Brain pericyte (primary cell): ENCODE measurements at places on chromosomes 11 and 22.

- DNase-seq: no peak
Observed at GRCh38 chr11:117271208-117271607, 19.9 kb upstream of the BACE1-AS start.

- DNase-seq: no peak
Observed at GRCh38 chr11:11359611-11360010, 6.6 kb upstream of the CSNK2A3 start.

DNA sequence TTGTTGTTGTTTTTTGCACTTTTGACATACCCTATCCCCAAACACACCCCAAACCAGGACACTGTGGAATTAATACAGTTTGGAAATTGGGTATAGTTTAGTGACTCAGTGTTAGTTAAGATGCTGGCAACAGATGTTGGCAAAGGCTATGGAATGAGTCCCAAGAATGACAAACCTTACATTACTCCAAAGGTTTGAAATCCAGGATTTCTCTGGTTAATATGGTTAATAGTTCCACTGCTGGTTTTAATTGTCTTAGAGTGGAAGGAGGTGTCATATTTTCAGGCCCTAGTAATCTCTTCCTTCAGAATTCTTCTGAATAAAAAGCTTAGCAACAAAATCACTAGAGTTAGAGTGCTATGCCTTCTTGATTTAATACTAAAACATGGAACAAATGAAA is 775 bp downstream of the LPXN start:
- DNase-seq: no peak

DNA sequence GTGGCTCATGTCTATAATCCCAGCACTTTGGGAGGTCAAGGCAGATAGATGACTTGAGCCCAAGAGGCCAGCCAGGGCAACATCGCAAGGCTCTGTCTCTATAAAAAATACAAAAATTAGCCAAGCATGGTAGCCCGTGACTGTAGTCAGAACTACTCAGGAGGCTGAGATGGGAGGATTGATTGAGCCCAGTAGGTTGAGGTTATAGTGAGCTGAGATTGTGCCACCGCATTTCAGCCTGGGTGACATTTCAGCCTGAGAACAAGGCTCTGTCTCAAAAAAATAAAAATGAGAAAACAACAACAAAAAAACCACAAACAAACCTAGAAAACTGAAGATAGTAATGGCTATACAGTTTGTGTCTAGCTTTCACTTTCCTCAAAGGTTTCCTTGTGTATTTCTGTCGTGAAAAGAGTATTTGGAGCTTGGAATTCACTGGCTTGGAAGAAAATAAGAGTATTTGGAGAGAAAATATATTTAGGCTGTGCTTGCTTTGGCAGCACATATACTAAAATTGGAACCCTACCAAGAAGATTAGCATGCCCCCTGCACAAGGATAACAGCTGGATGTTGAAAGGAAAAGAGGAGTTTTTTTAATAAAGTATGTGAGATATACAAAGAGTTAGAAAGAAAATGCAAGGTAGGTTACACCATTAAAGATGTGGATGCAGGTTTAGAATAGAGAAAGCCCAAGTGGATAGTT is 3.9 kb upstream of the BIRC3 start:
- no peak for DNase-seq

- peak; percentile 81 for DNase-seq
Observed at GRCh38 chr22:46087816-46088277, 62.5 kb upstream of the PPARA start.

GRCh38 chr11:124518989-124519451 is 24.4 kb downstream of the OR8B12 start:
- no peak for DNase-seq

- DNase-seq: no peak
Observed at GRCh38 chr11:122809866-122810265, 28.4 kb upstream of the CRTAM start.

DNA sequence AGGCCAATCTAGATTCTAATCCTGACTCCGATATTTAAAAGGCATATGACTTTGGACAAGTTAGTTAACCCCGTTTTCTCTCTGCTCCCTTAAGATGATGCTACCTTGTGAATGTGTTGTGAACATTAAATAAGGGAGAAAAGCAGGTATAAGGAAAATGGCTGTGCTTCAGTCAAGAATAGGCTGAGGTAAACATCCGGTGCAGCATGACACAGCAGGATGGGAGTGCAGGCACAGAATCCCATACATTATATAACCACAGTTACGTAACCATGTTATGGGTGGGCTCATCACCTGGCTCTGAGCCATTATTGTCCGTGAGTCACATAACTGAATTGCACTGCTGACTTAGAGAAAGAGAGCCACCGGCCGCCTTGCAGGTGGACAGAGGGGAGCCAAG is 382.2 kb upstream of the ANO5 start:
- no peak for DNase-seq

GRCh38 chr11:69834811-69835800 is 15.9 kb upstream of the FGF3 start:
- DNase-seq: no peak

DNA sequence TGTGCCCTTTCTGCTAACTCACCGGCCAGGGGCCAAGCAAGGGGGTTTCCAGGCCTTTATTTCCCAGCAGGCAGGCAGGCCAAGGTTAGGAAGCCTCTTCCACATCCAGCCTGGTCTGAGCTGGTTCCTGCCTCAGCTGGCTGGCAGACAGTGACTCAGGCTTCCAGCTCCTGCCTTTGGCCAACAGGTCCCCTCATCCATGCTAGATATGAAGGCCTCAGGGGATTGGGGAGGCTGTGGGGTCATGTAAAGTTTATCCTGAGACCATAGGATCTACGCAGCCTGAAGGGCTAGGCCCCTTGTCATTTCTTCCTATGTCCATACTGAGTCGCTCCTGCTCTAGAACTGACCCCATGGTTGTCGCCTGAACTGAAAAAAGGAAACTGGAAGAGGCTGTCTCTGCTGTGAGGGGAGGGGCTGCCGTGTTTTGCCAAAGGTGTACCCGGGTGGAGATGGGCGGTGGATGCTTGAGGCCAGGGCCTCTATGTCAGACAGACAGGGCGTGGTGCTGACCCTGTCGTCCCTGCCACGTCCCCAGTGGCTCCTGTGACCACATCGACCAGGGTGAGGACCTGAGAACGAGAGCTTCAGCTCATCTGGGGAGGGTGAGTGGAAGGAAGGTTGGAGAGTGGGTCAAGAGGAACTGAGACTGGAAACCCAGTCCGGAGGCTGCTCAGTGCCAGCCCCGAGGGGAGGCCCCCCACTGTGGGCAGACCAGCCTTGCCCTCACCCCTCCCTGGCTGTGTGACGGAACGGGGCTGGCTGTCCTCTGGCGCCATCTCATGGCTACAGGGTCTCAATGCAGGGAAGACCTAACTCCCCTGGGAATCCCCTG is 17.0 kb downstream of the P2RY6 start:
- peak; percentile 60 for DNase-seq

GRCh38 chr11:111285189-111286091 is 12.9 kb upstream of the POU2AF3 start:
- DNase-seq: no peak
